Adipocyte (in vitro differentiated cells): ENCODE measurements at places on chromosomes 7 and 10.

DNA sequence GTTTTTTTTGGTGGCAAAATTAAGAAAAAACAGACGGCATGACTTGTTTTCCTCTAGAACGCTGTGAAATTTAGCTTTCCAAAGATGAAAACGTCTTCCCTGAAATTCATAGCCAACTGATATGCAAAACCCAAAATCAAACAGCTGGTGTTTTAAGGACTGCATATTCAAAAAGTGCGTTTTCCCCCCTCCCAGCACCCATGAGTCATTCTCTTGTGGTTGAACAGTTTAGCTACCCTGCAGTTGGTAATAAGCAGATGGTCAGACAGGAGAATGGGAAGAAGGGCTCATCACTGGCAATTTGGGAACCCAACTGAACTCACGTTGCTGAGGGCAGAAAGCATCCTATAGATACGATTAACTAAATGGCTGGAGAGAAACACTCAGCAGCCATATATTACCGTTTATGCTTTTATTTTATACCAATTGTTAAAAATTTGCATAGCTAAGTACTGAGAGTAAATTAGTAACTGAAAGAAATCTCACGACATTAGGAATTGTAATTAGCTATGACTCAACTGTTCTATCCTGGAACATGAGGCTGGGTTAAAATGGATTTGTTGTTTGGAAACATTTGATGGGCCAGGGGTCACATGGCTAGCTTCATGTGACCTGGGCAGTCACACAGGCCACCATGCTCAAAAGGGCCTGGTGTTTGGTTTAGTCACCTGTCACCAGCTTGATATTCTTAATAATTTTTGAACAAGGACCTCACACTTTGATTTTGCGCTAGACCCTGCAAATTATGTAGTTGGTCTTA lies 343.1 kb downstream of the PHTF2 start:
- DNase-seq = peak; percentile 69

DNA sequence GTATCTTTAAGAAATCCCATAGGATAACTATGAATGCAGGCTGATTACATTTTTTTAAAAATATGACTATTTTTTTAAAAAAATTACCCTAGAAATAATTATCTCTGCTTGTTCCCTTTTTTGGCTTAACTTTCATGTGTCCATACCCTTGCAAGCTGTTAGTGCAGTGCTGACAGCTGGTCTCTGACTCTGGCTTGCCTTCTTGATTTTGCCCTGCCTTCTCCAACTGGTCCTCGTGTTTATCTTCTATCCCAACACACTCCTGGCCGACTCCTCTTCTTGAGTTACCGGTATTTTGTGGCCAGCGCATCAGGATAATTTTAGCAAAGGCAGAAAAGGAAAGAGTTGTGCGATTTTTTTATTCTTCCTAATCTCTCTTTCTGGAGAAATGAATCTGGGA lies 111.7 kb upstream of the STARD3NL start:
- DNase-seq = no peak

DNA sequence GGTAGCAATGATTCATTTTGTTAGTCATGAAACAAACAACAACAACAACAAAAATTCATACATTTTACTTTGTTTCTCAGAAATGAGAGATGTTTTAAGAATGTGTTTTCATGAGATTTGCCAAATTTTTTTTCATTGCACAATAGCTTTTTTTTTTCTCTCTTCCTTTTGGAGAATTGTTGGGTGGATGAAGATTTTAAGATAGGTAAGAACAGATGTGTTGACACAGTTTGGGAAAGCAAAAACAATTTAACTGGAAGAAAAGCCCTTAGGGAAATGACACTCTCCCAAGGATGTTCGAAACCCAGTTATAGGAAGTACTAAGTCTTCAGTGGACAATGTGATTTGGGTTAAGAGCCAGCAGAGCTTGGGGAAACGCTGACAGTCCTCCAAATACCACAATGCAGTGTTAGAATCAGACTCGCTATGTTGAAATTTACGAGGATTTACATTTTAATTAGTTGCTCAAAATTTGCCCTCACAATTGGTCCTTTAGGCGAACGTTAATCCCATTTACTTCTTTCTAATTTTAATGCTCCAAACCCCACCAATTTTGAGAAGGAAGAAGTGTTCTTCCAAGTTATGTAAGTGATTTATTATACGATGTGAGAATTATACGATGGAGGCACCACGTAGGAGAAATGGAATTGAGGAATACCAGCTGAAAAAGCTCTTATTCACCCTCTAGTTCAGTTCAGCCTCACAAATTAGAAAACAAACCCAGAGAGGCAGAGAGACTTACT lies 61.2 kb downstream of the HHEX start:
- peak; percentile 77 for DNase-seq

DNA sequence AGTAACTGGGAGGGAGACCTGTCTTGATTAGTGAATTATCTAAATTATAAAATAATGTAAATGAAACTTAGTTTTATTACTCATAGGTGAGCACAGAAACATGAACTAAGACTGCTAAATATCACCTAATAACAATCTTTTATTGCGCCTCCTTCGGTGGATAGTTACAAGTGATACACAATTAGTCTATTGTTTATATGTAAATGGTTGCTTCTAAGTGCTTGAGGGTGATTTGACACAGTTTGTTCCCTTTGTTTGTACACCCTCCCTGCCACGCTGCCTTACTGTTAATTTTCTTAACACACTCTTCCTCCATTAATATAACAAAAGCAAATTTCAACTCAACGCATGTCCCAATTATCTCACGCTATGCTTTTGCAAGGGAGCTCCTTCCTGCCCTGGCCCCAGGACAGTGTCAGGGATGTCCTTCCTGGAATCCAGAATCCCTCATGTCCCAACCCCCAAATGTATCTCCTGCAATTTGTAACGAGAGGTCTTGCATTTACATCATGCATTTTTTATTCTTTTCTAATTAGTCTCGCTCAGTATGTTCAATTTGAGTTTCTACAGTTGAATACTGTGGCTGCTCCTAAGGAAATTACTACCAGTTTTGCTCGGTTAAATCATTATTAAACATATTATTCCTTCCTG lies 4.2 kb downstream of the NPSR1 start:
- no peak for DNase-seq

- DNase-seq = peak; percentile 61
These were observed 138.0 kb upstream of the YAE1 start for GRCh38 chr7:39428221-39428620.

GRCh38 chr10:98107644-98108430 lies 26.6 kb upstream of the R3HCC1L start:
- no peak for DNase-seq

DNA sequence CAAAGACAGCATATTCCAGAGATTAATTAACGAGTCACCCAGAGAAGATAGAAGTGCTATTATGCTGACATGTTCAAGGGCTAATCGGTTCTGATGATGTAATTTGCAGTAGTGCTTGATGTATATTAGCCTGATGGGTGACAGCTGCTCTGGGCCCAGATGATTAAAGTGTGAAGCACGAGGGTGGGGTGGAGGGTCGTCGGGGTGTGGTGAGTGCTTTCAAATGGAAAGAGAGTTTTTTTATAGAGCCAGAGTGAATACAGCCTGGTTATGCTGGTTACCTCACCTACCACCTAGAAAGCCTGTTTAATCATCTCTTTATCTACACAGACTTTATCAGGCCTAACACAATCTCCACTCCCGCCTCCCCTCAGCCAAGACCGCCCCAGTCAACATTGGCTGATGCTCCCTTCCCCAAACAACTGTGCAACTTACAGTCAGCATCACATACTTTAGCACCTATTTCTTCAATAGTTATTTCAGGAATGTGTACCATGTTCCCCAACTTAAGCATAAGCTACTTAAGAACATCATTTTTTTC lies 11.5 kb upstream of the STN1 start:
- DNase-seq = no peak

GRCh38 chr10:110841767-110842267 lies 29.9 kb upstream of the PDCD4 start:
- no peak for DNase-seq

GRCh38 chr7:151805191-151805590 lies 71.7 kb downstream of the PRKAG2 start:
- no peak for DNase-seq

DNA sequence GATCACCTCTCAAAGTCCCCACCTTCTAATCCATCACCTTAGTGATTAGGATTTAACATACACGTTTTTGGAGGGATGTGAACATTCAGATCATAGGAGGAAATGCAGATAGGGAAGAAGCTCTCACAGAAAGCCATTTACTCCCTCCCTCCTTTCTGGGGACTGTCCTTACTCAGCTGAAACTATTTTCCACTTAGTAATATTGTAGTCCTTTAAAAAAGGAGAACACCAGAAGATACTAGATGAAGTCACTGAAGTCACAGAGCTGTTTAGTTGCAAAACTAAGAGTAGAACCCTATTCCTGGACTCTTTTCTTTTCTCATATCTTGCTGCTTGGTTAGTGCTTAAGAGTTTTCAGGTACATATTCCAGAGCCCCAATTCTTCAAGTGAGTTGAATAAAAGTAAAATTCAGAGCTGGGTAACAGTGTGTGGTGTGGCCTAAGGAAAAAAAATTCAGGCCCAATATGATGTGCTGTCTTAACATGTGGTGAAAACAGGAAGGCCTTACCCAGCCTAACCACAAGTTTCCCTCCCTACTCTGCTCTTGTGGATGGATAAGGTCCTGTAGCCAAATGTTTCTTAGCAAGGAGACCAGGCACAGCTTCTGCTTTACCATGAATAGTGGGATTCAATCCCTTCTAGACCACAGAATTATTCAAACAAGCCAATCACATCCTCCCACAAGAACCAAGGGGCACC lies 135.7 kb downstream of the INHBA start:
- DNase-seq = no peak

- DNase-seq = no peak
These were observed 13.7 kb downstream of the SRGN start for GRCh38 chr10:69101451-69102095.

DNA sequence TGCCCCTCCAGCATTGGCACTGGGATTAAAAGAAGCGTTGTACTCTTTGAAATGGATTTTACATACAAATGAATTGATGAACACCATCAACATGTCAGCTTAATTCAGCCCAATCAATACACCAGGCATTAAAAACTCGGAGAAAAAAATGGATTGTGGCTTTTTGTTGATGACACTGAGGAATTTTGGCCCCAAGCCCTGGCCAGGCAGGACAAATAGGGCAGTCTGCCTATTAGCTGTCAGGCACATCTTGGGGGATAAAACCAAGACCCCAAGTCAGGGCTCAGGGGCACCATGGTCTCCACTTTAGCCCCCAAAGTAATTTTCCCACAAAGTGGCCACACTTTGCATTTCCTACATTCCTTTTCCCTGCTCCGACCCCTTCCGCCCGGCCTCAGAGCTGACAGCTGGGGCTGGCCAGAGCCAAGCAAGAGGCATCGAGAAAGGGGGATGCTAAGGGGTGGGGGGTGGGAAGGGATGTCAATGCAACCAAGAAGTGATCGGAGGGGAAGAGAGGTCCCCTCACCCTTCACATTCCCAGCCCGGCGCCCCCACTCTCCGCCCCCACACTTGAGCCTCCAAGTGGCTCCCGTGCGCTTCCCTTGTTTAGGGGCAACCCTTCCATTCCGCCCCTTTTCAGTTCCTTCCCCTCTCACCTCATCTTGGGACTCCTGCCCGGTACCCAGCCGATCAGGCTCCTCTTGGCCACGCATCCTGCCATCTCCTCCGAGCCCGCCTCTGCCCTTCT lies 711 bp downstream of the HIP1 start:
- peak; percentile 29 for DNase-seq

GRCh38 chr10:43000021-43000411 lies 76.9 kb upstream of the RET start:
- DNase-seq = no peak

DNA sequence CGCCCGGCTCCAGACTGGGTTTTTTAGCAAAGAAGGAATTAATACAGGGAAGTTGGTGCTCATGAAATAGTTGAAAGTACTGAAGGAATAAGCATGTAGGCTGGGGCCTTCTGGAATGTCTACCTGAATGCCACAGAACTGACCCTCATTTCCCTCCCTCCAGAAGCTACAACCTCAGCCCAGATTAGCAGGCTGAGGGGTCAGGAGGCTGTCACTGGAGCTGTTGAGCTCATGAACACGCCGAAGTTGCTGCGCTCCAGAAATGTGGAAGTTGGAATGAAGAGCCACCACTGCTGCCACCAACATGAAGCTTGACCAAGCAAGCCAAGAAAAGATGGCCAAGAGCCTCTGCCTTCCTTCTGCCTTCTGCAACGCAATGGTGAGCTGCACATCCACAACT lies 52.2 kb upstream of the KMT2E start:
- no peak for DNase-seq
